Osteocyte (in vitro differentiated cells): ENCODE measurements at places on chromosomes 1 and 21. TPM values are rescaled to one million over a fixed set of nuclear protein-coding genes. Genes with fewer than 3 reads are reported as not detected.

Gene PPIAL4G
- not detected in 2 replicates for total RNA-seq

Gene TMPRSS2
- total RNA-seq, result 0.21 and 1.7 TPM in 2 replicates

GRCh38 chr21:23695443-23695842, 1911.8 kb downstream of the MRPL39 start:
- no peak for DNase-seq

DNA sequence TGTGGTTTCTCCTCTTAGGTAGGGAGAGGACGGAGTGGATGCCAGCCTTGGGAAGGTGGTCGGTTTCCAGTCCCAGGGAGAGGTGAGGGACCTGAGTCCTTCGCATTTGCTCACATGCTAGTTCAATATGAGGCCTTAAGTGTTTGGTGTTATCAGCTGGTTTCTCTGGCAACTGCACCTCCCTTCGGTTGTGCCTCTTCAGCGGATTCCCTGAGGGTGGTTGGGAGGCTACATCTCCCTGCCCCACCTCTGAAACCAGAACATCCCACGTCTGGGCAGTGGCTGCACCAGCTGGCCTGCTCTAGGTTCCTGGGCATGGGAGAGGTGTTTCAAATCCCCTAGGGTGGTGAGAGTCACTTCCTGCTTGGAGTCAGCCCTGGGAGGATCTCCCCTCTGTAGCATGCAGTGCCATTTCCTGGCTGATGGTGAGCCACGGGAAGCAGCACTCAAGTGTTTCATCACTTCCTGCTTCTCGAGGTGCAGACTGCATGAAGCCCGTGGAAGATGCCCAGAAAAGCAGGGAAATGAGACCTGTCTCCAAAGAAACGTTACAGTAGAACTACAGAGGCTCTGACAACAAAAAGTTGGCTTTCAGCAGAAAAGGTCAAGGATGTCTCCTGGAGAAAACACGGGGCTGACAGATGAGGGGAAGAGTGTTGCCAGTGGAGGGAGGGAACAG, 4.5 kb downstream of the TMEM125 start:
- DNase-seq, result no peak

GRCh38 chr1:17585266-17585987, 45.9 kb downstream of the ARHGEF10L start:
- DNase-seq, result no peak

- no peak for DNase-seq
Measured at GRCh38 chr1:237219751-237220642, 178.0 kb downstream of the RYR2 start.

DNA sequence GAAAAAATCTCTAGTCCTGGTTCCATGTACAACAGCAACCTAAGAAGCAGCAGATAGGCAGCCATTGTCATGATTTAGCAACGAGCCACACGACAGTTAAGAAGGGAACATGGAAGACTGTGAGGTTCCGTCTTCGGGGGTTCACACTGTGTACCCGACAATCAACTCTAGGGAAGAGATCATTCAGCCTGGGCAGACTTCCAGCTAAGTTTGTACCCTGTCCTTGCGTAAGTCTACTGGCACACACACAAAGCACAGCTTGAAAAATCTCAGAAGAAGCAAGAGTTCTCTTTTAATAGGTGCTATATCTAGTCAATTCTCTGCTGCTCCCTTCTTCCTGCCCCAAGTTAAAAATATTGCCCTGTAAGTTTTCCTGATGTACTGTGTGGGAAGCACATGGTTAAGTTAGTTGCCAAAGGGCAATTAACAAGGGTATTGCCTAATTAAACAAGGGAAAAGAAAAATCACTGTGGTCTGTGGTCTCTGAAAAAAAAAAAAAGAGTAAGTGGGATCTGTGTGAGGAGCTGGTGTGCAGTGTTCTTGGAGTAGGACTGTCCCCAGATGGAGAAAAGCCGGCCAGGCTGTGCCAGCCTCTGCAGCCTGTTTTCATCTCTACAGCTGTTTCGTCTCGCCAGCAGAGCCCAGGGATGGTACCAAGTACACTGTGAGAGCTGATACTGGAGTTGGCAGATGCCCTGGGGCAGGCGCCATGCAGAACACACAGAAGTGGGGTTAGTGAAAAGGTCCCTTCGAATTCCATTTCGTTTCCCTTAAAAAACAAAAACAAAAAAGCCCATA, 6.4 kb upstream of the MYBPHL start:
- no peak for DNase-seq

GRCh38 chr21:35829067-35829466, 231.3 kb downstream of the SETD4 start:
- no peak for DNase-seq

GRCh38 chr1:81391125-81391828, 409.5 kb upstream of the ADGRL2 start:
- no peak for DNase-seq

- DNase-seq, result no peak
Measured at GRCh38 chr1:55600242-55600641, 385.1 kb upstream of the USP24 start.

- no peak for DNase-seq
Measured at GRCh38 chr1:105785021-105785420, 1271.5 kb upstream of the PRMT6 start.
